ENCODE measurements at places on chromosomes 13 and 19.

GRCh38 chr13:90763476-90764150 is 583.9 kb upstream of the MIR17HG start:
- no peak for DNase-seq

DNA sequence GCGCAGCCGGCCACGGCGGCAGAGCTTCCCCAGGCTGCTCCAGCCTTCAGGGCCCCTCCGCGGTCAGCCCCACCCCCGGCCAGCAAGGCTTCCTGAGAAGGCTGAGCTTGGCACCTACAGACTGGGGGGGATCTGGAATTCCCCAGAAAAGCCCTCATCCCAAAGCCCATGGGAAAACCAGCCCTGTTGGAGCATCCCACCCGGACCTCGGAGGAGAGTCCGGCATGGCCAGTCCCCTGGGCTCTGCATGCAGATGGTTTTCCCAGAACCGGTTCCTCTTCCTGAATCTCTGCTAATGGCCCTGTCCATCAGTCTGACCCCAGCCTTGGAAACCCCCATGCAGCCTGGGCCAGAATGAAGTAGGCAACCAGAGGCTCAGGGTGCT is 10.3 kb downstream of the RASA3 start:
- no peak for DNase-seq

GRCh38 chr13:25727810-25728209 is 324.0 kb downstream of the SHISA2 start:
- no peak for DNase-seq

- DNase-seq = peak; percentile 45
Measured at GRCh38 chr19:6518145-6518911, 12.5 kb upstream of the TNFSF9 start.

DNA sequence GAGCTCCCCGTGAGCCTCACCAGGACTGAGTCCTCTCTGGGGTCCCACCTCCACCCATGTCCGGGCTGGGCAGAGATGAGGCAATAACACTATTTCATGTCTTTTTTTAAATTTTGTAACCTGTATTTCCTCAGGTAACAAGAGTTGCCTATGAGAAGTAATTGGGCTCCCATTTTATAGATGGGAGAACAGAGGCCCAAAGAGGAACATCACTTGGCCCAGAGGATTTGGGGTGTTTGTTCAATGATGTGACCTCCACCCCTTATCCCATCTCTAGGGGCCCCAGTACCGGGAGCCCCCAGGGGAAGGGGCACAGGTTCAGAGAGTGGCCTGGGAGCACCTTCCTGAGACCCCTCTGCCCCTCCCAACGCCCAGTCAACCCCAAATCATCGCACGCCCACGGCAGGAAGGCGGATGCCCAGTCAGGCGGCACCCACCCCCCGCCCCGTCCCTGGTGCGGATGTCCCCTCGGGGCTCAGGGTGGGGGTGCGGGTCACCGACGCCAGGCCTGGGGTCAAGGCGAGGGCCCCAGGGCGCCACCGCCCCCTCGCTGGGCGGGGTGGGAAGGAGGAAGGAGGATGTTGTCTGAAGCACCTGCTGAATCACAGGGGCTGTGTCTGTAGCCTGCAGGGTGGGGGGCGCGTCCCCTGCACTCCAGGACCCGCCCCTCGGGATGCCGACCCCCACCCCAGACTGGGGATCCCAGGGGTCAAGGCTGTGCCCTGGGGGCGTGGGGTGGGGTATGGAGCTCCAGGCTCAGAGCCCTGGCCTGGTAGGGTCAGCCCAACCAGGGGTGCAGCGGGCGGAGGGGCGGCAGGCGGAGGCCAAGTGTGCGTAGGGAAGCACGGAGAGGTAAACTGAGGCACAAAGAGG is 9.0 kb upstream of the CIRBP start:
- peak; percentile 68 for DNase-seq

DNA sequence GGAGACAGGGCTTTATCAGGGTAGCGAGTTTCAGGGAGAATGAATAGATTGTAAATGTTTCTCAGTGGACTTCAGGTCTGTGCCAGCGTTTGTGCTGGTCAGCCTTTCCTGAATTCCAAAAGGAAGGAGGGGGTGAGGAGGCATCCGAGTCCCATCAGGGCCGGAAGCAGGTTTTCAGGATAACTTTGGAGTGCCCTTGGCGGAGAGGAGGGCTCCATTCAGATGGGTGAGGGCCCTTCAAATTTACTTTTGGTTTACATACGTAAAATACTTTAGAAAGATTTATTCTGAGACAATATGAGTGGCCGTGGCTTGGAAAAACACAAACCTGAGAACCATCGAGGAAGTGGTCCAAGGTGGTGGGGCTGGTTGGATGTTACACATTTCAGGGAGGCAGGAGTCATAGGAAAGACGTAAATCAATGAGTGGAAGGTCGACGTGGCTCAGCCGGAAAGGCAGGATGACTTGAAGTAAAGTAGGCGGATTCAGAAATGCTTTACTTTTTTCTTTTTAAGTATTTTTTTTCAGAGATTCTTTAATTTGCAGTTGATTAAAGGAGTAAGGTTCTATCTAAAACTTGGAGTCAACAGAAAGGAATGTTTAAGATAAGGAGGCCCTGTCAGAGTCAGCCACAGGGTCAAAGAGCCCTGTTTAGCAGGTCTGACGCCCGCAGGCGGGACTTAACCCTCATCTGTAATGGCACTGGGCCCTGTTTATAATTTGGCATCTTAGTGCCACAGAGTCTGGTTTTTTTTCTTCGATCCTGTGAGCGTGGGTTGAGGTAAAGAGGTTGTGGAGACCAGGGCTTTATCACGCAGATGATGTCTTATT is 32.8 kb downstream of the ATP11A start:
- no peak for DNase-seq

DNA sequence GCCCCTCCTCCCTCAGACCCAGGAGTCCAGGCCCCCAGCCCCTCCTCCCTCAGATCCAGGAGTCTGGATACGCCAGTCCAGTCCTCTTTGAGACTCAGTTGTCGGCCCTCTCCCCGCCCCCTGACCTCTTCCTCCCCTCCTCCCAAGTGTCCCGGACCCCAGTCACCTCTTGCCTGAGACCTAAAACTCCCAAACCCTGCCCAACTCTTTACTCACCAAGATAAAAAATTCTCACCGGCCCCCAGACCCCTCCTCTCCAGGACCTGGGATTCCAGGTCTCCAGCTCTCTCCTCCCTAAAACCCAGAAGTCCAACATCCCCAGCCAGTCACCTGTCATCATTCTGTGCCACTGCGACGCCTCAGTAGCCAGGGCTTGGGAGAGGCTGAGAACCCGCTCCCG is 1.4 kb upstream of the HSD17B14 start:
- DNase-seq = no peak

- no peak for DNase-seq
Measured at GRCh38 chr13:24203811-24204210, 43.3 kb downstream of the SPATA13 start.

- DNase-seq = peak; percentile 16
Measured at GRCh38 chr13:112674412-112675365, 15.1 kb upstream of the ATP11A start.

DNA sequence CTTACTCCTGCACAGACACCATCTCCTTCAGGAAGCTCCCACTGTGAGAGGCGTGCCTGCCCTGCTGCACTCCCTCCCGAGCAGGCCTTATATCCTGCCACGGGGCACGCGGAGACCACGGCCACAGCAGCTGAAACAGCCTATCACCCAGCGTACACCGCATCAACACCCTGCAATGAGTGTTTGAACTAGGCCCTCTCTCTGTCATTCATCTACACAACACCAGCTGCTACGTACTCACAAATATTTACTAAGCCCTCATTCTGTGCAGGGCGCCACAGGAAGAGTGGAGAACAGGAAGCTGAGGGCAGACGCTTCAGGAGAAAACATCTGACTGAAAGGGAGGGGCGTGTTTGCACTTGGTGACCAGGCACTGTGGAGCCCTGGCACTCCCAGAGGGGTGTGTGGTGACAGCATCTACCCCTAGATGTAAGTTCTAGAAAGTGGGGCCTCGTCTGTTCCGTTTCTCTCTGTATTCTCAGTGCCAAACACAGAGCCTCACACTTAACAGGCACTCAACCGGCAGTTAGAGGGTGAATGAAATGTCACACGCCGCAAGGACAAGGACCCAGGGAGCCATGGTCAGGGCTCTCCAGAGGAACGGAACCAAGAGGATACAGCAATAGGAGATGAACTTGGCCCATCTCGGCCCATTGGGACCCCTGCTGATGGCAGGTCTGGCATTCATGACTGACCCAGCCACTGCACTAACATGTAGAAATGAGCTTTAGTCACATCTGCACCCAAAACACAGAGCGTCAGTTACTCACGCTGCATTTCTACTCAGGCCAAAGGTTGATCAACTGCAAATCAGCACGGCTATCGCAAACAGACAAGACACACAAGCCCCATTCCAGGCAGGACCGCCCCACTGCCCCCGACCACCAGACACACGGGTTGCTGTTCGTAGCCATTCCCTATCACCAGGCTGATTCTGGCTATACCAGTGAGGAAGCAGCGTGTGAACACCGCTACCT is 15.7 kb downstream of the RANBP3 start:
- DNase-seq = peak; percentile 70

GRCh38 chr19:32800754-32801153 is 68.8 kb downstream of the SLC7A9 start:
- DNase-seq = no peak

DNA sequence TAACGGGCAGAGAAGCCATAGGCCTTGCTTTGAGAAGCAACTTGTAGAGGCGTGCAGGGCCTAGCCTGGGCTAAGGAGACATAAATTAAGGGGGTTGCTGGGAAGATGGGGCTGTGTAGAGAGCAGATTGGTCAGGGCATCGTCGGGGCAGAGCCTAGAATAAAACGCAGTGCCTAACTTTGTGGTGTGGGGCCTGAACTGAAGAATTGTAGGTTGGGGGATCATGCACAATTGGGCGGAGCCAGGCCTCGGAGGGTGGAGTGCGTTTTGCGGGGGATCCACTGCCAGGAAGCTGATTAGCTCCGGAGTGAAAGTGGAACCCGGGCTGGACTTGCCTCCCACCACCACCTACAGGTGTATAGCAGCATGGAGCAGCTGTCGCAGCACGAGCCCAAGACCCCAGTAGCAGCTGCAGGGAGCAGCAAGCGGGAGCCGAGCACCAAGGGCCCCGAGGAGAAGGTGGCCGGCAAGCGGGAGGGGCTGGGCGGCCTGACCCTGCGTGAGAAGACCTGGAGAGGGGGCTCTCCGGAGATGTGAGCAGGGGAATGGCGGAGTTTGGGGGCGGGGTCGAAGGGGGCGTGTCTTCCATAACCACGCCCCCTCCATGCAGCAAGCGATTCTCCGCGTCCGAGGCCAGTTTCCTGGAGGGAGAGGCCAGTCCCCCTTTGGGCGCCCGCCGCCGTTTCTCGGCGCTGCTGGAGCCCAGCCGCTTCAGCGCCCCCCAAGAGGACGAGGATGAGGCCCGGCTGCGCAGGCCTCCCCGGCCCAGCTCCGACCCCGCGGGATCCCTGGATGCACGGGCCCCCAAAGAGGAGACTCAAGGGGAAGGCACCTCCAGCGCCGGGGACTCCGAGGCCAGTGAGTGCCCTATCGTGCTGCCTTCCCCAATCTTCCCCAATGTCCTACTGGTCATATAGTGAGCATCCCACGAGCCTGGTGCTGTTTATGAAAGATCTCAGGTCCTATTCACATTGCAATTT is 13.8 kb downstream of the DNASE2 start:
- DNase-seq = peak; percentile 86

GRCh38 chr13:74061926-74062595 is 72.1 kb downstream of the KLF12 start:
- no peak for DNase-seq

GRCh38 chr19:38890686-38891085 is 8.7 kb downstream of the SIRT2 start:
- no peak for DNase-seq

DNA sequence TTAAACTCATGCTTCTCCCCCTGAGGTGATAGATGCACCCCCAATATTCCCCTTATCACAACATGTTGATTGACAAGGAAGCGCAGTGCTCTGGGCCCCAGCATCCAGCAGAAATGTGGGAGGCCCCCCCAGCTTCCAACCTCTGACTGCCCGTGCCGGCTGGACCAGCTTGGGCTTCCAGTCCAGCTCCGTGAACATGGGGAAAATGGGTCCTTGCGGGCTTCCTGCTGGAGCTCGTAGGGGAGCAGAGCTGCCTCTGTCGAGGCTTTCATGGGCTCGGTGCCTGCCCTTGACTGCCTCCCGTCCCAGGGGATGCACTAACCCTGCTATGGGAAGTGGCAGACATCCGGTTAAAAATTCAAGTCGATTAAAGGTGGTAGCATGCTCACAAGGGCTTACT is 188.9 kb downstream of the COL4A1 start:
- DNase-seq = no peak

- no peak for DNase-seq
Measured at GRCh38 chr13:71624653-71625600, 242.1 kb downstream of the DACH1 start.

GRCh38 chr13:30373727-30374126 is 48.6 kb upstream of the UBE2L5 start:
- peak; percentile 66 for DNase-seq

GRCh38 chr13:49303533-49304252 is 56.0 kb downstream of the CDADC1 start:
- no peak for DNase-seq

- no peak for DNase-seq
Measured at GRCh38 chr13:78398743-78399410, 204.5 kb downstream of the POU4F1 start.

DNA sequence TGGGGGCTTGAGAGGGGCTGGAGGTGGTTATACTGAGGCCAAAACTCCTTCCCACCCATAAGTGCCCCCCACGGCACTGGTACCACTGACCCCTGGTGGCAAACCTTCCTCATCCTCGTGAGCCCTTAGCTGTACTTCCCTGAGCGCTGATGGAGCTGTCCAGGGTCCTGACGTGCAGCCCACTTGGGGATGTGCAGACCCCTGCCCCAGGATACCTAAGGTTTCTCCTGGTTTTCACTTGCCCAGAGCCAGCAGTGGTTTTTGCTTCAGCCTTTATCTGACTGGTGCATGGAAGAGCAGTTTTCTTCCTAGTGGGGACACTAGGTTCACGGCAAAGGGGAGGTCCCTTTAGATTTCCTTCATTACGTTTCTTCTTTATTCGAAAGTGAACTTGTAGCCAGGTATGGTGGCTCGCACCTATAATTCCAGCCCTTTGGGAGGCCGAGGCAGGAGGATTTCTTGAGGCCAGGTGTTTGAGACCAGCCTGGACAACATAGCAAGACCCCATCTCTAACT is 28.7 kb upstream of the KCTD15 start:
- peak; percentile 55 for DNase-seq

DNA sequence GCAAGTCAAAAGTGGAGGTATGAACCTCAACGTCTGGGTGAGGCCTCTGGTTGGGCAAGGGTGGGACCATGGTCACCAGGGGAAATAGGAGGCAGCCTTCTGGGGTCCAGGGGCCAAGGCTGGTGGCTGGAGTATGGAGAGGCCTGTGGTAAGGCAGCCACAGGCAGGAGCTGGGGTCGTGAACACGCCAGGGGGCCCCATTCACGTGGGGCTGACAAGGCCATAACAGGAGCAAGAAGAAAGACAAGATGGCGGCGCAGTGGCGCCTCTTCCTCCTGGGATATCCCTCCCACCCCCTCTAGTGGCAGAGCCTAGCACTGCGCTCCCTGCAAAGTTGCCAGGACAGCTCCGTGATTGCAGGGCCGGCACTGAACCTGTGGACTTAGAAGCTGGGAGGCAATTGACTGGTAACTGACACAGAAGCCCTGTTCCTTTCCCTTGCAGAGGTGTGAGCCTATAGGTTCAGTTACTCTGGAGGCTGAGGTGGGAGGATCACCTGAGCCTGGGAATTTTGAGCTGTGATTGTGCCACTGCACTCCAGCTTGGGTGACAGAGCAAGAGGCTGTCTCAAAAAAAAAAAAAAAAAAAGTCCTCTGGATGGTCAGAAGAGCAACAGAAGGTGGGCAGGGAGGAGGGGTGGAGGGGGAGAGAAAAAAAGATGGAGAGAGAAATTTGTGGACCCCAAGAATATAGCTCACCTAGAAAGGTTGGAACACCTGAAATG is 19.7 kb upstream of the EDDM13 start:
- peak; percentile 90 for DNase-seq

Data from stimulated activated CD8-positive, alpha-beta memory T cell treated with anti-CD3 and anti-CD28 coated beads, Interleukin-4, amount 100 ng/mL, for 48 hours (primary cell).